ENCODE measurements at places on chromosomes 5 and 9.

DNA sequence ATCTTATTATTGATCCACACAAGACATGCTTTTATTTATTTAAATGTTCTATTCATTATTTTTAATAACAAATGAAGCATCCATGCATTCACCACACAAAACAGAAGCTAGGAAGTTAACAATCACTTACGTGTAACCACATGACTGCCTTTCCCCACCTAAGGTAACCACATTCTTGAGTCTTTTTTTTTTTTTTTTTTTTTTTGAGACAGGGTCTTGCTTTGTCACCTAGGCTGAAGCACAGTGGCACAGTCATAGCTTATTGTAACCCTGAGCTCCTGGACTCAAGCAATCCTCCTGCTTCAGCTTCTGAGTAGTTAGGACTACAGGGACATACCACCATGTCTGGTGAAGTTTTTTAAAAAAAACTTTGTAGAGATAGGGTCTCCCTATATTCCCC is 133.0 kb downstream of the DOCK2 start:
- DNase-seq, result no peak

DNA sequence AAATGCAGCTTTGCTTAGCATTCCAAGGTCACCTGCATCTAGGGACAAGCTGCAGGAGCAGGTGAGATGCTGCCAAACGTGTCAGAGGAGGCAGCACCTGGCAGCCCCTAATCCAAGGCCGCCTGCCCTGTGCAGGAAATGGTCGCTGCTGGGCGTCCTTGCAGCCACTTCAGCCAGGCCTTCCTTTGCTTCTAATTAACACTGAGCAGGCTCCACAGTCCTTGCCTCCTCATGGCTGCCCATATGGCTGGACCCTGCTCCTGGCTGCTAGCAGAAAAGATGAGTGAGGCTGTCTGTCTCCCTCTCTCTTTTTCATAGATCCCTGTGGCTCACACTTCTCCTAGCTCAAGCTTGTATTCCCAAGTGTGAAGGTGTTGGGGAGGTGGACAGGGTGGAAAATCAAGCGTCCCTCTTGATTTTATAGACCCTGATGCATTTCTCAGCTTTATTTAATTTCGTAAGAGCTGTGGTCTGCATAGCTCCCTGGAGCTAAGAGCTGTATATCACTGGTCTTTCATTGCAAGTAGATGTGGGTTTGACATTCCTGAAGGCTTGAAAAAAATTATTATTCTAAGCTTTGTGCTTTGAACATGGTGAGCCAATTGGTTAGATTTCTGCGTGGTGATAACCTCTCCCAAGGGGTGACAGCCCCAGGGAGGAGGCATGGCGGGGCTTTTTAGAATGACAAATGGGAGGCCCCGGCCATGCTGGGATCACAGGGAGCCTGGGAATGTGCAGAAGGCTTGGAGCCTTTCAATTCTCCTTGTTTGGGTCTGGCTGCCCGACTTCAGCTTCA is 193.8 kb downstream of the SLIT3 start:
- no peak for DNase-seq

GRCh38 chr9:21854594-21854993 is 52.2 kb downstream of the MTAP start:
- no peak for DNase-seq

DNA sequence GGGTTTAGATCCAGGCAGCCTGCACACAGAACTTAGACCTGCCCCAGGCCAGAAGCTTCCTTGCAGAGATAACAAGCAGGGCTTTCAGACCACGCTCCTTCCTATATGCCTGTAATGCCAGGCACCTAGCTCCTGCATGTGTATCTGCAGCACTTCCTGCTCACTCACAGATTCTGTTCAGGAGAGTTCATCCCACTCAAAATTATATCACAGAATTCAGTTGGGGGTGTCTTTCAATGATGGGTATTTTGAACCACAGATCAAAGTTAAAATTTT is 105.8 kb downstream of the SGCD start:
- DNase-seq, result no peak

DNA sequence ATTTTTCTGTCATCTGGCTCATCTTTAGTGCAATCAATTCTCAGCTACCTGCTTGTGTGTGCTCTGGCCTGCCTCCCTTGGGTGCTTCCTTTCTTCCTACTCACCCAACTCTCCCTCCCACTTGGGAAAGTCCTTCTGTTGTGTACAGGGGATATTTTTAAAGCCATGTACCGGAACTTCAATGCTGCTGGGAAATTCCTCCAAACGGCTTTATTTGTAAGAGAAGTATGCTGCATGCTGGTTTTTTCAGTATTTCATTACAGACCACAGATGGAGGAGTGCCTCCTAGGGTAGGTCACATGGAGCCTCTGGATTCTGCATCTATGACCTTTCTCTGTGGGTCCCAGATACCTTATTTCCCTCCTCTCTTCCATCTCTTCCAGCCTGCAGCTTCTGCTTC is 5.4 kb upstream of the HMHB1 start:
- DNase-seq, result no peak

DNA sequence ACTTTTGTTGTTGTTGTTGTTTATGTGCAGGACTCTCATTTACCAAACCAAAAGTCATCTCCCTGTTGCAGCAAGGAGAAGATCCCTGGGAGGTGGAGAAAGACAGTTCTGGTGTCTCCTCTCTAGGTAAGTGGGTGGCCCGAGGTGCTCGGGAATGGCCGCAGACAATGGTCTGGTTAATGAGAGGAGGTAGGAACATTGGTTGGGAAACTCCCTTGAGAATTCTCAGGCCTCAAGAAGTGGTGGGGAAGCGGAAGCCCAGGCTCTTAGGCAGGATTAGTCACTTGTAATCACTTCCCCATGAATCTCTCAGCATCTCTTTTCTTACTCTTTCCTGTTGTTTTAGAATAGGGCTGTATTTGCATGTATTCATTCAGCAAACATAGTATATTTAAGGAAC is 7.2 kb downstream of the ZNF354B start:
- no peak for DNase-seq

- DNase-seq, result no peak
Observed at GRCh38 chr5:43386960-43387362, 25.2 kb downstream of the CCL28 start.

- DNase-seq, result no peak
Observed at GRCh38 chr9:126534431-126535186, 79.1 kb upstream of the LMX1B start.

DNA sequence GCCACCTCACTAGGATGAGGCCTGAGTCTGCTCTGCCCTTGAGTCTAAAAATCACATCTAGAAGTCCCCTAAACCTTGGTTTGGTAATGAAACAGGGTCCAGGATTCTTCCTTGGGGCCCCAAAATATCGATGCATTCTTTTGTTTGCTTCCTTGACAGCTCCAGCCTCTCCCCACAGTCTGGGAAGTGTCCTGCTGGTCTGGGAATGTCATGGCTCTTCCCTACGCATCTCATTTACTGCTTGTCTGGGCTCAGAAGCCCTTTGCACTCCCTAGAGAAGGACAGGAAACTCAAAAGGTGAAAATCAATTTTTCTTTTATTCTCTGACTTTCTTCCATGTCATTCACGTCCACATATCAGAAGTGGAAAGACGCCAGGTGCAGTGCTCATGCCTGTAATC is 115.8 kb downstream of the DRD1 start:
- DNase-seq, result no peak

- DNase-seq, result no peak
Observed at GRCh38 chr5:115381911-115382662, 85.6 kb upstream of the CCDC112 start.

GRCh38 chr5:88834499-88834898 is 48.5 kb downstream of the MEF2C start:
- no peak for DNase-seq

GRCh38 chr5:152511531-152512132 is 106.6 kb upstream of the NMUR2 start:
- DNase-seq, result no peak

DNA sequence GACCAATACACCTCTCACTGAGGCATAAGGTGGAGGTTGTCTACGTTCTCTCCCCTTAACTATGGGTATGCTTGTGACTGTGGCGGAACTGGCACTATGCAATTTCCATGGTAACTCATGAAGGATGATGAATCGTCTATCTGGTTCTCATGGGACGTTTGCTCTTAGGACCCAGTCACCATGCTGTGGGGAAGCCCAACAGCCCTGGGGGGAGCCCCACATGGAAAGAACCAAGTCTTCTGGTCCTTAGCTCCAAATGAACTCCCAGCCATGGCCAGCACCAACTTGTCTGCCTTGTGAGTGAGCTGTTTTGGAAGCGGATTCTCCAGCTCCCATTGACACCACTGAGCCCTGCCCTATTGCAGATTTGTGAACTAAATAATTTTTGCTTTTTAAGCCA is 188.7 kb upstream of the S1PR3 start:
- no peak for DNase-seq

- no peak for DNase-seq
Observed at GRCh38 chr5:9513827-9514226, 32.0 kb downstream of the SEMA5A start.

DNA sequence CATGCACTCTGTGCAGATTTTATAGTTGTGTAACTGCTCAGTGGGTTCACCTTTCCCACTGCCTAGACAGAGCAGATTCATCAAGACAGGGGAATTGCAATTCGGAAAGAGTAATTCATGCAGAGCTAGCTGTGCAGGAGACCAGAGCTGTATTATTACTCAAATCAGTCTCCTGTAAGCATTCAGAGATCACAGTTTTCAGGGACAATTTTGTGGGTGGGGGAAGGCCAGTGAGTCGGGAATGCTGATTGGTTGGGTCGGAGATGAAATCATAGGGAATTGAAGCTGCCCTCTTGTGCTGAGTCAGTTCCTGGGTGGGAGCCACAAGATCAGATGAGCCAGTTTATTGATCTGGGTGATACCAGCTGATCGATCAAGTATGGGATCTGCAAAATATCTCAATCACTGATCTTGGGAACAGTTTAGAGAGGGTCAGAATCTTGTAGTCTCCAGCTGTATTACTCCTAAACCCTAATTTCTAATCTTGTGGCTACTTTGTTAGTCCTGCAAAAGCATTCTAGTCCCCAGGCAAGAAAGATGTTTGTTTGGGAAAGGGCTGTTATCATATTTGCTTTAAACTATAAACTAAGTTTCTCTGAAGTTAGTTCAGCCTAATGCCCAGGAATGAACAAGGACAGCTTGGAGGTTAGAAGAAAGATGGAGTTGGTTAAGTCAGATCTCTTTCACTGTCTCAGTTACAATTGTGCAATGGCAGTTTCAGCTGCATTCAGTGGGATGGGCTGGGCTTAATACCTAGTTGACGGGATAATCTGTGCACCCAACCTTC is 12.7 kb upstream of the SVEP1 start:
- no peak for DNase-seq

- DNase-seq, result no peak
Observed at GRCh38 chr5:15741591-15741990, 241.6 kb downstream of the FBXL7 start.

DNA sequence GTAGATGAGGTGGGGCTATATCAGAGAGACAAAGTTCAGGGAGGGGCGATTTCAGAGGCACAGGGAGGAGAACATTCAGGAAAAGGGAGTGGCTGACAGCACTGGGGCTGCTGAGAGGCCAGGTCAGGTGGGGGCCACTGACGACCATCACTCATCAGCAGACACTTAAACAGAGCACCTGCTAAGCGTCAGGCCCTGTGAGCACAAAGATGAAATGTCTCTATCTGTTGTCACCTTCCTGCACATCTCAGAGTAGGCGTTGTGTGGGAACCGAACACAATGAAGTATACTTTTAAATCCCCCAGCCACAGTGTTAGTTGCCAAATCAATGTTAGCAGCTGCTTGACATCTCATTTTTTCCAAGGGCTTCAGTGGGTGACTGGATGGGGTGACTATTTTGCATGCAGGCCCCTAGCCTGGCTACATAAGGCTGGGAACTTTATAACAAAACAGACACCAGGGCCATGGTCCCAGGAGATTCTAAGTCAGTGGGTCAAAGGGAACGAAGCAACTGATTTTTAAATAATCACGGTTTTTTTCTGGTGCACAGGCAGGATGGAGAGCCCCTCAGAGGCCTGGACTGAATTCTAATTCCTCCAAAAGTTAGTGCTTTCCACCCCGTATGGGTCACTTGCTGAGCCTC is 31.1 kb upstream of the ANKRD18A start:
- no peak for DNase-seq

- DNase-seq, result no peak
Observed at GRCh38 chr5:138408023-138408422, 30.8 kb upstream of the REEP2 start.

- no peak for DNase-seq
Observed at GRCh38 chr5:91369480-91369879, 13.6 kb downstream of the ARRDC3 start.

DNA sequence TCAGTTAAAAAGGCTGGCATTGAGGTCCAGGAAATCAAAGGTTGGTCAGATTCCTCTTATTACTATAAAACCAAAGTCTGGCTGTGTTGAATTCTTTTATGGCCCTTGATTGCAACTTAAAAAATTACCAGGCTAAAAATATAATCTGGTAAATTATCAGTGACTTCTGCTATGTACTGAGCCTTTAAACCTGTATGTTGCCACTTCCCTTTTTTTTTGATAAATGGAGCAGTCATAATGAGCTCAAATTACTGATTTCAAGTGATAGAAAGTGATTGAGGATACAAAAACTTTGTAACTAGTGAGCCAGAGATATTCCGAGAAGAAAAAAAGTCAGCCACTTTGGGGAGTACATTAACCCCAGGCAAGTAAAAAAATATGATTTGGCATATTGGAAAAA is 100.1 kb downstream of the GIN1 start:
- no peak for DNase-seq

GRCh38 chr5:158840193-158840592 is 259.5 kb downstream of the EBF1 start:
- no peak for DNase-seq

DNA sequence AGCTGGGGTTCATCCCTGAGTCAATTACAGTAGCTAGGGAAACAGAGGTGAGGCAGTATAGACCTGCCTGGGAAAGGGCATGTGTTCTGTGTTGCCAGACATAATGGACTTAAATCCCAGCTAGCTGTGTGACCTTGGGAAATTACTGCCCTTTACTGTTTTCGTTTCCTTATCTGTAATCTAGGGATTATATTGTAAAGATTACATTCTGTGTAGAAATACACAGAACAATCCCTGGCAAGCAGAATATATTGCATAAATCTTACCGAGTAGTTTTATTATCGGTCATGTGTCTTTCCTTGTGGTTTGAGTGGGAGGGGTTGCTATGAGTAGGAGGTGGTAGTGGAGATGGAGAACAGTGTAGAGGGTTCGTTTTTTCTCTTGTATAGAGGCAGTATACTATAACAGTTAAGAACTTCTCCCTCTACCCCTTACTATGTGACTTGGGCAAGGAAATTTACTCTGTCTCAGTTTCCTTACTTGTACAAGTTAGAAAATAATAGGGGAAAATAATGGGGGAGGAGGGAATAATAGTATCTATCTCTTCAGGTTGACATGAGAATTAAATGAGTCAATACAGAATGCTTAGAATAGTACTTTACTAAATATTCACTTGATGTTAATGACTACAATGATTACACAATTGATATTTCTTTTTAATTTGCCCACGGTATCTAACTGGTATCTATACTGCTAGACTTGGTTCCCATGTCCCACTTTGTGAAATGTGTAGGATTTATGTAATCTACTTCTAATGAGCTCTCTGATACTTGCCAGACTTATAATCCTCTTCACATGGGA is 7.1 kb upstream of the DMXL1 start:
- no peak for DNase-seq

GRCh38 chr5:139881143-139881733 is 85.6 kb downstream of the PSD2 start:
- DNase-seq, result no peak

- DNase-seq, result no peak
Observed at GRCh38 chr5:34736445-34737115, 80.5 kb downstream of the RAI14 start.

GRCh38 chr5:3844266-3844665 is 248.6 kb downstream of the IRX1 start:
- DNase-seq, result no peak

- no peak for DNase-seq
Observed at GRCh38 chr9:132001567-132001966, 78.1 kb downstream of the MED27 start.
